Activated B cell treated with CpG ODN at 0.5 μM for 24 hours (primary cell): ENCODE measurements at places on chromosomes 3 and 15.

DNA sequence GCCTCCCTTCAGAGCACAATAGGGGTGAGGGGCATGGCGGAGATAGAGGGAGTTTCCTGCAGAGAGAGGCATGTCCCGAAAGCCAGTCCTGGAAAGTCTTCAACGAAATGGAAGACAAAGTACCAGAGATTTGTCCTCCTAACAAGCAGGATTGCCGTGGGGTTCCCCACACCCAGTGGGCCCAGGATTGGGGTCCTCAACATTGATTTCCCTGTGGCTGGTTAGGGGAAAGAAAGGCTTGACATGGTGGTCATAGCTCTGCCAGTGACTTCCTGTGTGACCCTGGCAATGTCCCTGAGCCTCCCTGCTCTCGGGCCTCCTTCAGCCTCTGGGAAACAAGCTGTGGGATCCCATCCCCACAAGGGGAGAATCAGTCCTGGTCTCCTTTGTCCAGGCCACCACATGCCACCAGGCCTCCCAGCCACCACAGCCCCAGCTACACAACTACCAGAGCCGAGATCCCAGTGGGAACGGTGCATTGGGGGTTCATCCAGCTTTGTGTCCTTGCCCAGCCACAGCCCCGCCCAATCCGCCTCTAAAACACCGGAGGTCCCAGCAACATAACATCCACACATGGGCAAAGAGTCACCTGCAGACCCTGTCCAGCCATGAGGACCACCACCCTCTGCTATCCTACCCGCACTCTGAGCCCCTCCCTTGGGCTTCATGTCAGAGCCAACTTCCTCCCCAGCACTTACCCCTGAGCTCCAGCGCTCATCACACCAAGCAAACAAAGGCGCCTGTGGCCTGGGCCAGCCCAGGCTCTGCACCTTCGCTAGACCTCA, 63.0 kb downstream of the ADAMTS17 start:
- no peak for DNase-seq

DNA sequence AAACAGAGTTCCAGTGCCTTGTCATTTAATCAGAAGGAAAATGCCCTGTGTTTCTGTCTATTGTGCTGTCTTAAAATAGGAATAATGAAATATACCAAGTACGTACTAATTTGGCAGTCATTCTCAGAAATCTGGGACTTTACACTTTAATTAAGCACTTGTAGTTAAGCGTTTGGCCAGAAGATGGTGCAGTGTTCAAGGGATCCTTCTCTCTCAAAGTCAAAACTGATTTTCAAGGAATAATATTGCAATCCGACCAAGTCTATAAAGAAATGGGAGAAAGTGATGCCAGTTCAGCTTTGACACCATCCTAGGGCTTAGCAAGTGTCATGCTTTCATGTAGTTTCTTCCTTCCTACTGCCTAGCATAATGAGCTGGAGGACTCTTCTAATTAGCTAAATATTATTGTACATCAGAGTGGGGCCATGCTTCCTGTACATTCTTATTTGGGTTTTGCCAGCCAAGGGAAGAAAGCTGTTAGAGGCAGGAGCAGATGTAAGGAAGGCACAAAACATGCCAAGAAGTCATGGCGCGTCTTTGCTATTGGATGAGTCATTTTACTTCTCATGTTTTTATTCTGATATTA, 64.8 kb downstream of the SAMMSON start:
- no peak for DNase-seq

DNA sequence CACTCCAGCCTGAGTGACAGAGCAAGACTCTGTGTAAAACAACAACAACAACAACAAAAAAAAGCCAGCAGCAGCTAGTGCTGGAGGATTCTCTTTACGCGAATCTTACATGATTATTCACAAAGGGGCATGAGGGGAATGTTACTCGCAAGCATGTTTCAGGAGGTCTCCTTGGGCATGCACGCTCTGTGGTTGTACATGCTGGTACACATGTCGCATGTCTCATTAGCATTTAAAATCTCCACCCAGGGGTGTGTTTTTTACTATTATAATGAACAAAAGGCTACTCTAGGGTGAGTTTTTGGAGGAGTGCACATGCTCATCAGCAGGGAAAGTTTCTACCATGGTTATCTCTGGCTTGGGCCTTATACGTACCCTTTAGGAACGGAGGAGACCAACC, 12.7 kb upstream of the PLCH1 start:
- no peak for DNase-seq

DNA sequence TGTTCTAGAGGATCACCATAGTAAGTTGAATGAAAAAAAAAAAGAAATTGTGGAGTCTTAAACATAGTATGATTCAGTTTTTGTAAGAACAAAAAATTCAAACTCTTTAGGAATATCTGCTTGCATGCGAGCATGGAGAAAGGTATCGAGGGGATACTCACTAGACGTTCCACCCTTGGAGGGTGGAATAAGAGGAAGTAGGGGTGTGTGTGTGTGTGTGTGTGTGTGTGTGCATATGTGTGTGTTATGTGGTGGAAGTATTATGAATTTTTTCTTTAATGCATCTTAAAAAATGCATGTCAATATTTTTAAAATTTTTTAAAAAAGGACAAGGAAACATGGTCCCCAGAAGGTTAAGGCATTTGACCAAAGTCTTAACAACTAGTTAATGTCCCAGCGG, 26.5 kb upstream of the SIAH2 start:
- DNase-seq: no peak

- no peak for DNase-seq
Observed at GRCh38 chr15:57752436-57752835, 45.9 kb downstream of the POLR2M start.

GRCh38 chr3:13896473-13897154, 16.7 kb upstream of the WNT7A start:
- DNase-seq: no peak

- DNase-seq: no peak
Observed at GRCh38 chr3:111882194-111882593, 23.1 kb downstream of the PHLDB2 start.

GRCh38 chr3:85979034-85979433, 1011.9 kb downstream of the VGLL3 start:
- DNase-seq: no peak

DNA sequence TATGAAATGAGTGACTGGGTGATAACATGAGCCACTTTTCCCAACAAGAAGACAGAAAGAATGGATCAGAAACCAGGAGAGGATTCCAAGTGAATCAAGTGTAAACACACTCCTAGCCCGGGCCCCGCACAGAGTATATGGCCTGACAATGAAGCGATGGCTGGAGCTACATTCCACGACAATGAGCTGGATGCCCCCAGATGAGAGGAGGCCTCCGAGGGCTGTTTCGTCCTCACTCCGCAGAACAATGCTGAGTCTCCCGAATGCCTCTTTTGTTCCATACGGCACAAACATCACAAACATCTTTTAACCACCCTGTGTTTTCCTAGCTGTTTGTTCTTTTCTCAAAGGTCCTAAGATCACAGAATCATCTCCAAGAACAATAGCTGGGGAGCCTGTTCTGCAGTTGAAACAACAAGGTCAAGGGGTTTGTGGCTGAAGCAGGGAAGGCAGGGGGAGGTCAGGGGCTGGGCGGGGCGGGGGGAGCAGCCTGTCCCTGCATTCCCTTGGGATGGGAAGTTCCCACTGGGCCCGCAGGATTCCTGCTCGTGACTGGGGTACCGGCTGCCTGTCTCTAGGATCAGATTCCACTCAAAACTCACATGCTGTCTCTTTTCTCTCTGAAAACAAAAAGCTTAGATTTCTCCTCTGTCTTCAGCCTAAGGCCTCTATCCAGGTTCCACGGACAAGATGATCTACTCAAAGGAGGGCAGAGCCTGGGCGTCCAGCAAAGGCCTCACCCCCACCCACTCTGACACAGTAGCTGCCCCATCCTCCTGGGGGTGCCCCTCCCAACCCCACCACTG, 151.3 kb downstream of the XXYLT1 start:
- no peak for DNase-seq

DNA sequence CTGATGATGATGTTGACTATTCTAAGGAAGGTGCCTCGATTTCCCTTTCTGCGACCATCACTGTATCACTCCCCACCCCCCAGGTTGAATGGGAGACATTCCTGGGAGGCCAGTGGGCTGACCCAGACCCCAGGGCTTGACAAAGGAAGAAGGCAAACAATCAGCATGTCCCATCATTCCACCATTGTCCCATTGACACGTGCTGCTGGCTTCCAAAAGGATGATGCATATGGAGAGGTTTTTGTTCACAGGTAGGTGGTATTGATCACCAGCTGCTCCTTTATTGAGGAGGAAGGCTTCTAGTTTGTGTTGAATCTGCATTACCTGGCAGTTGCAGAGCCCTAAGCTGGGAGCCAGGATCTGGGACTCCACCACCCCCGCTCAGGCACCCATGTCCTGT, 30.4 kb downstream of the RASGRF1 start:
- DNase-seq: no peak

DNA sequence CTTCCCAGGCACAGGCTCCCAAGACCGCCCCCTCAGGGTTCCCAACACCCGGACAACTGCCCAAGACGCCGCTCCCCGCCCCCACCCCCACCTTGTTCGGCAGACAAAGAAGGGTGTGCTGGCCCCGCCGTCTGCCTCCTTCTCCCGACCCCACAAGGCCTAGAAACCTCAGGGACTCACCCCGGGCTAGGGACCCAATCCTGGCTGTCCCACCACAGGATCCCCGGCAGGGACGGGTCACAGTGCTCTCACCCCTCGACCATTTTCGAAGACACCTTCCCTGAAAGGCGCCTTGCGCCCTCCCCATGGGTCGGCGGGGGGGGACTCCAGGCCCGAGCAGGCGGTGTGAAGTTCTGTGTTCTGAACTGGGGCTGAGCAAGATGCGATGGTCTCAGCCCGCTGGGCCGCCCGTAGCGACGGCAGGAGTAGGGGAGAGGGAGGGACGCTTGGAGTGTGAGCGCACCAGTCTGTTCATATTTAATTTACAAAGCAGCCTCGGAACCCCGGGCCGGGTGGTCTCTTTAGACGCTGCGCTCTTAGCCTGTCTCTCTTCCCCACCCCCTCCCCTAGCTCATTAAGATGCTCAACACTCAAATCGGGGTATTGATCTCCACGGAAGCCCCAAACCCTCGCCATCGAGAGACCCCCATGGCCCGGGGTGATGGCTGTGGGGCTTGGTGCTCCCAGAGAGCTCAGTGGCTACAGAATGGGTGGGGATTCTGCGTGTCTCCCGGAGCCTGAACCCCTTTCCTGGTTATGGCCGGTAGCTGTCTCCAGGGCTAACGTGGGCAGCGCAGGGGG, 1.4 kb upstream of the ISLR2 start:
- DNase-seq: no peak

- DNase-seq: no peak
Observed at GRCh38 chr15:86522721-86523120, 443.1 kb downstream of the AGBL1 start.

DNA sequence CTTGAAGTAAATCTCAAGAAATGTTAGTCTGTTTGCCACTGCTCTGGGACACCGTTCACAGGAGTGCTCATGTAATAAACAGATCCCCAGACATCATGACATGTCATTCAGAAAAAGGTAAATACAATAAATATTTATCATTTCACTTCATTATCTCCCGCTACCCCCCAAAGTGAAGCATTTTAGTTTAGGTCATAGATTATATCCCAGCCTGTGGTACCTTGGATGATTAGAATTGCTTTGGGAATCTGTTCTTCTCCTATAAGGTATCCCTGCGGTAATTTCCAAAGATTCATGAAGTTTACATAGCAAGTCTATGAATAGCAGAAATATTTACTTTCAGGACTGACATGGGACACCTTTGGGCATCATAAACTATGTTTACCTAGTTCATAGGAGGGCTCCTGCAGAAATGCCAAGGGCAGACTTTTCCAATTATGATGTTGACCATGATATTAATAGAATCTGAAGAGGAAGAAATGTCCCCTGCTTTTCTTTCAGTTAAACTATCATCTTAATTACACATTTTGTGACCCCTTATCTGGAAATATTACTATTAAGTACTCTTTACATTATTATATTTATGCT, 268.0 kb downstream of the NAALADL2 start:
- DNase-seq: no peak

DNA sequence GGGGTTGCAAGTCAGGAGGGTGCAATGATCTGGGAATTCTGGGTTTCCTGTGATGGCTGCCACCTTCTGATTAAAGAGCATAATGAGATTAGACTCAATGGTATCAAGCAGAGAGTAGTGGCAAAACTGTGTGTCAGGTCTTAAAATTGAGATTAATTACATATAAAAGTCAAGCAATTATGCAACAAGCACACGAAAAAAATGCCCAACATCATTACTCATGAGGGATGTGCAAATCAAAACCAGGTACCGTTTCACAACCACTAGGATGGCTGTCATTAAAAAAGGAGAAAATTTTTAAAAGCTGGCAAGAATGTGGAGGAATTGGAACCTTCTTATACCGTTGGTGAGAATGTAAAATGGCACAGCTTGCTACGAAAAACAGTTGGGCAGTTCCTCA, 205.0 kb downstream of the OSBPL10 start:
- DNase-seq: no peak

DNA sequence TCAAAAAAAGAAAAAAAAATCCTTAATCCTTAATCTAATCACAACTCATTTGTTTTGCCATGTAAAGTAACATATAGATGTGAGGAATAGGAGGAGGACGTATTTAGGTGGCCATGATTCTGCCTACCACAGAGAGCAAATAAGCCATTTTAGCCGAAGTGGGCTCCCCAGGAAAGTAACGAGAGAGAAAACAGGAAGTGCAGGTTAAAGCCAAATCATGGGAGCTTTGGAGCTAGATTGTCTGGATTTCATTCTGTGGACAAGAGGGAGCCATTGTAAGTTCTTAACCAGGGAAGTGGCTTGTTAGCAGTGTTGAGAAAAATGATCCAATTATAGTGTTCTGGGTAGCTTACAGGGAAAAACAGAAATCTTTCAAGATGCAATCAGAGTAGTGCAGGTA, 9.4 kb downstream of the TMOD2 start:
- no peak for DNase-seq

DNA sequence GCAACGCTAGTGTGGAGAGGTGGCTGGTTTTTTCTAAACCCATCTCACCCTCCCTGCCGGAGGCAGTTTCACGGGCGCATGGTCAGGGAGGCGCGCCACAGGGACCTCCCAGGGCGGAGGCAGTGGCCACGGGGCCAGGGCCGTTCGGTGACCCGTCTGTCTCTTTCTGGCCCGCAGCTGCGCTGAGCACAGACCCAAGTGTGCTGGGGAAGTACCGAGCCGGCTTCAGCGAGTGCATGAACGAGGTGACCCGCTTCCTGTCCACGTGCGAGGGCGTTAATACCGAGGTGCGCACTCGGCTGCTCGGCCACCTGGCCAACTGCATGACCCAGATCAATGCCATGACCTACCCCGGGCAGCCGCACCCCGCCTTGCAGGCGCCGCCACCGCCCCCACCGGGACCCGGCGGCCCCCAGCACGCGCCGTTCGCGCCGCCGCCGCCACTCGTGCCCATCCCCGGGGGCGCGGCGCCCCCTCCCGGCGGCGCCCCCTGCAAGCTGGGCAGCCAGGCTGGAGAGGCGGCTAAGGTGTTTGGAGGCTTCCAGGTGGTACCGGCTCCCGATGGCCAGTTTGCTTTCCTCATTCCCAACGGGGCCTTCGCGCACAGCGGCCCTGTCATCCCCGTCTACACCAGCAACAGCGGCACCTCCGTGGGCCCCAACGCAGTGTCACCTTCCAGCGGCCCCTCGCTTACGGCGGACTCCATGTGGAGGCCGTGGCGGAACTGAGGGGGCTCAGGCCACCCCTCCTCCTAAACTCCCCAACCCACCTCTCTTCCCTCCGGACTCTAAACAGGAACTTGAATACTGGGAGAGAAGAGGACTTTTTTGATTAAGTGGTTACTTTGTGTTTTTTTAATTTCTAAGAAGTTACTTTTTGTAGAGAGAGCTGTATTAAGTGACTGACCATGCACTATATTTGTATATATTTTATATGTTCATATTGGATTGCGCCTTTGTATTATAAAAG, 1.8 kb downstream of the HES1 start:
- DNase-seq: peak; percentile 74
